Stimulated activated CD4-positive, alpha-beta T cell treated with anti-CD3 and anti-CD28 coated beads, Interleukin-4, amount 100 ng/mL, for 1 hour (primary cell): ENCODE measurements at places on chromosomes 6 and 20.

GRCh38 chr6:143952947-143953701 lies 54.9 kb downstream of the PLAGL1 start:
- DNase-seq = no peak

DNA sequence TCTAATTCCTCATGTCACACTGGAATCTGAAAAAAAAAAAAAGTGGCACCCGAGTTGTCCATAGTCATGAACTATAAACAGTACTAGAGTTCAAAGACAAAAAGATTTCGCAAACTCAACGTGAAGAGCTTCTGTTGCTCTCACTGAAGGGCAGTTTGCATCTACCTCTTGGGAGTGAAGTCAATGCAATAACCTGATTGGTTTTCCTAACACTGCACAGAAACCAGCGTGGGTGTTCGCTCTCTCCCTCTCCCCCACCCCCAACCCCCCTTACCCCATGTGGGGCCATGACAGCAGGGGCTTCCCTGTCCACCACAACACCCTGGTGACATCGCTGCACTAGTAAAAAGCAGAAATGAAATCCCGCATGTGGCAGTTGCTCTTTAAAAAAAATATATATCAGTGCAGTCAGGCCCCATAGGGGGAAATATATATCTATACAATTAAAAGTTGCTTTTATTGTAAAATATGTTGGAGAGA lies 66.9 kb downstream of the GMPR start:
- DNase-seq = no peak

- DNase-seq = no peak
These were observed 95.3 kb downstream of the ZNF217 start for GRCh38 chr20:53498341-53498740.

DNA sequence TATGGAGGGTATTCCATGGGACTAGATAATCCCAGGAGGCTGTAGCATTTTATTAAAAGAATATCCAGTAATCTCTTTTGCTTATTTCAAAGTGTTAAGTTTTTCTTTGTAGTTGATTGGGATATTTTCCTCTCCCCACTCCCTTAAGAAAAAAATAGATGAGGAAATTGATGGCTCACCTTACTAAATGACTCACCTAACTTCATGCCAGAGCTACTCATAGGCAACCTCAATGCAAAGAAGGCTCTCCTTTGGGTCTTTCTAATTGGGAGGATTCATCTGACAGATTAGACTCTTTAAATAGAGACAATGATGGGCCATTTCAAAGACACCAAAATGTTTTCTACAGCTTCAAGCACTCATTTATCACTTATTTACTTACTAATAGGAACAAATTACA lies 528.5 kb upstream of the BTBD3 start:
- DNase-seq = no peak

GRCh38 chr20:23379772-23380171 lies 17.8 kb downstream of the GZF1 start:
- DNase-seq = no peak

DNA sequence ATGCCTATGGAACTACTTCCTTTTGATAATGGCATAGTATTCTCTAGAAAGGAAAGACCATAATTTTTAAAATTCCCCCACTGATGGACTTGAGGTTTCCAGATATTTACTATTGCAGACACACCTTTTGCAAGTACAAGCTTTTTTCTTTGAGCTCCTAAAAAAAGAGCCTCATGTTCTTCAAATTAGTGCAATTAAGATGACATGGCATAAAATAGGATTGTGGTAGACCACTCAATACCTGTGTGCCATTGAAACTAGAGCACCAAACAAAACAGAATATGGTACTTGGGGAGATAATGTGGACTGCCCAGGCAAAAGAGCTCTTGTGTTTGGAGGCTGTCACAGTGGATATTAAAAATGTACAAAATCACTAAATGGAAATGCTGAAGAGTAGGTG lies 19.0 kb upstream of the LAMA2 start:
- no peak for DNase-seq

GRCh38 chr6:109053336-109053735 lies 41.3 kb downstream of the SESN1 start:
- no peak for DNase-seq

- DNase-seq = no peak
These were observed 31.6 kb upstream of the NEDD9 start for GRCh38 chr6:11264100-11264499.

DNA sequence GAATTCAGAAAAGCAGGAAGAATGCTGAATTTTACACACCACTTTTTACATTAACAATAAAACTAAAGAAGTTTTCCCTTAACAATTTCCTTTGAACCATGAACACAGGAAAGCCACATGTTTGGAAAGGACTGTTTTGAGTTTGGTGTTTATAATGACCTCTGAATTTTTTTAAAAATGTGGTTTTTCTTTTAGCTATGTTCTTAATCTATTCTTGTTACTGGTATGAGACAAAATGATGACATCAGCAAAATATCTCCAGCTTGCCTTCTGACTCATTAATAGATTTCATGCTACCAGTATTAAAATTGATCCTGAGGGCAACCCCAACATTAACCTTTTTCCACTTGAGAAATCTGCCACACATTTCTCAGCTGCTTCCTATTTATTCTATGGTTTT lies 217.5 kb upstream of the THEMIS start:
- DNase-seq = no peak

GRCh38 chr20:62288535-62289105 lies 14.2 kb upstream of the ADRM1 start:
- no peak for DNase-seq

DNA sequence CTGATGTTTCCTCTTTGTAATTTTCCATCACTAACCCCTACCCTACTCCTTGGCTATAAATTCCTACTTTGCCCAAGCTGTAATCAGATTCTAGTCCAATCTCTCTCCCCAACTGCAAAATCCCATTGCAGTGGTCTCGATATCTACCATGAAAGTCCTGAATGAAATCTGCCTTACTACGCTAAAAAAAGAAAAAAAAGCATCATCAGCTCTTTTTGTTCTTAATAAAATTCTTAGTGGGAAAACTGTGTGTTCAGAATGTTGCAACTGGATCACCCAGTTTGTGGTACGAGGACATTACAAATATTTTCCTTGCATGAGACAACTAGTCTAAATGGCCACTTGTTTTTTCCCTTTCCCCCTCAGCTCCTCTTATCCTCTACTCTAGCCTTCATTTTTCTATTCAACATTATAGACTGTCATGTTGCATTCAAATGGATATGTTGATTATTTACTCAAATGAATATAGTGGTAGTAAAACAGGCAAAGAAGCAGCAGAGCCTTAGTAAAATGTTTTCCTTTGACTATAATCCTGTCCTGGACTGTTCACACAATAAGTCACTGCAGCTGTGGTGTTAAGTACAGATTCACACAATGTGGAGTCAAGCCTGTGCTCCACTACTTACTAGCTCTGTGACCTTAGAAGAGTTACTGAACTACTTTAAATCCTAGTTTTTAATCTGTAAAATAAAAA lies 527.1 kb upstream of the MARCKS start:
- DNase-seq = no peak

DNA sequence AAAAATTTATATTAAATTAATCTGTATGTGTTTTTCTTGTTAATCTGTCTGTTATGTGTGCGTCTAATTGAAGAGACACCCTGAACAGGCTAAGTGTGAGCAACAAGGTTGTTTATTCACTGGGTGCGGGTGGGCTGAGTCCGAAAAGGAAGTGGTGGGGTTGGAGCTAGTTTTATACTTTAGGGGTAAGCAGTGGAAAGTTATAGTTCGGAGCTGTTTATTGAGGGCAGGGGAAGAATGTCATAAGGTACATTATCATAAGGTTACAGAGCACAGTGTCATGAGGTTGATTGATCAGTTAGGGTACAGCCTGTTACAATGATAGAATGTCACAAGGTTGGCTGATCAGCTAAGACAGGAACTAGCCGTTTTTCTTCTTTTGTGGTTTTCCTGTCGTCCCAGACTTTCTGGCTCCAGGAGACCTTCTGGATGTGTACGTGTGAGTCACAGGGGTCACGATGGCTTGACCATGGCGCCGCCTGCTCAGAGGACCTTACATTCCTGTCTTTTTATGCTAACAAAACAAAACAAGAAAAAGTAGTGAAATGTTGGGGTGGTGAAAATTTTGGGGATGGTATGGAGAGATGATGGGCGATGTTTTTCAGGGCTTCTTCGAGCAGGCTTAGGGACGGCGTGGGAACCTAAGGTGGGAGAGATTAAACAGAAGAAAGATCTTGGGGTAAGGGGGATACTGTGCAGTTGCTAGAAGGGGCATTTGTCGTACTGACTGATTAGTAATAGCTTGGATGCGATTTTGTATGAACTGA lies 754.0 kb upstream of the ADGRB3 start:
- DNase-seq = no peak

GRCh38 chr20:61927193-61927825 lies 138.4 kb downstream of the TAF4 start:
- DNase-seq = no peak

DNA sequence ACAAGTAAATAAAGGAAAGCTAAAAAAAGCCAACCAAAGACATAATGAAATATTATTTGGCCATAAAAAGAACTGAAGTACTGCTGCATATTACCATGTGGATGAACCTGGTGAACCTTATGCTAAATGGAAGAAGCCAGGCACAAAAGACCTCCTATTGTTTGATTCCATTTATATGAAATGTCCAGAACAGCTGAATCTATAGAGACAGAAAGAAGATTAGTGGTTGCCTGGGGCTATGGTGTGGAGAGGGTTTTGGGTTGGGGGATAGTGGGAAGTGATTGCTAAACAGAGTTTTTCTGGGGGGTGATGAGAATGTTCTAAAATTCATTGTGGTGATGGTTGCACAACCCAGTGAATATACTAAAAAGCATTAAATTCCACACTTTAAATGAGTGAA lies 53.2 kb downstream of the TSBP1 start:
- no peak for DNase-seq

GRCh38 chr20:50838707-50839385 lies 44.0 kb downstream of the BCAS4 start:
- no peak for DNase-seq

DNA sequence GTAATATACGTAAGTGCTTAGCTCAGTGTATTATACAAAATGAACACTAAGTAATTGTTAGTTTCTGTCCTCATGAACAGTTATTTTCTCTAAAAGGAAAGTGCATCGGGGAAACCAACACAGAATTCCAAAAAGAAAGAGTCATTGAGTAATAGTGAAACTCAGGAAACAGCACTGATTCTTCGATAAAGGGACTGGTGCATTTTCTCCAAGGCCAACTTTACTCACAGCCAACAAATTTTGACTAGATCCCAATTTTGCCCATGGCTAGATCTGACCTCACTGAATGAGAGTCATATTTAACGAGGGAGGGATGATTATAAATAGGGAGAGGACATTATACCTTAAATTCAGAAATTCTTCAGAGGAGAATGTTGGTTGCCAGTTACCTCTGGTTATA lies 390.9 kb upstream of the NRSN1 start:
- no peak for DNase-seq

DNA sequence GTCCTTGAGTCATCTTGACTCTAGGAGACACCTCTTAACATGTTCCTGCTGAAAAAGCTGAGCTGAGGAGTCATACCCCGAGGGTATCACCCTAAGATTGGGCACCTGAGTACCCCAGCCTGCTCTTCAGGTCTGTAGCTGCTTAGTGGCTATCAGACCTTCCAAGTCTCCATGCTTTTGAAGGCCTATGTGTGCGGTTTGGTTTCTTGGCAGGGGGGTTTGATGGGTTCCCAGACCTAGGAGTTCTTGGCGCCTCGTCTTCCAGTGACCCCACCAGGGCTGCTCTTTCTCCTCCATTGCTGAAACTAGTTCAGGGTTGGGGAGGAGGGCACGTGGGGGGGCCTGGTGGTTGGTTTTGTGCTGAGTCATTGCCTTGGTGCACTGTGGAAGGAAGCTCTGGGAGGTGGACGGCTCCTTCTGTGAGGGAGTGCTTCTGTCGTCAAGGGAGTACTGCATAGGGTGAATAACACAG lies 20.1 kb downstream of the IGF2R start:
- no peak for DNase-seq

DNA sequence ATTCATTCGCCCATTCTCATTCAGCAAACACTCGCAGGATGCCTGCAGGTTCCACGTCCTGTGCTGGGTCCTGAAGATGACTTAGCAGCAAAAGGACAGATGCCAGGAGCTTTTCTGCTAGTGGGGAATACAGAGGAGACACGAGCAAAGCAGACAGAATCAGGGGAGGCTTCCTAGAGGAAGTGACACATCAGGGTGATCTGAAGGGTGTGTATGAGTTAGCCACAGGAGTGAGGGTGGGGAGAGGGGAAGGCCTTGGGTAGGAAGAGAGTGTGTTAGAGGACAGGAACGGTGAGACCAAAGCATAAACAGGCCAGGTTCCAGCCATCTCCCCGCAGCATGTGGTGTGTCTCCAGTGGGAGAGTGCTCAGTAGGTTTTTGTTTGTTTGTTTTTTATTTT lies 73.4 kb upstream of the GTSF1L start:
- DNase-seq = no peak

DNA sequence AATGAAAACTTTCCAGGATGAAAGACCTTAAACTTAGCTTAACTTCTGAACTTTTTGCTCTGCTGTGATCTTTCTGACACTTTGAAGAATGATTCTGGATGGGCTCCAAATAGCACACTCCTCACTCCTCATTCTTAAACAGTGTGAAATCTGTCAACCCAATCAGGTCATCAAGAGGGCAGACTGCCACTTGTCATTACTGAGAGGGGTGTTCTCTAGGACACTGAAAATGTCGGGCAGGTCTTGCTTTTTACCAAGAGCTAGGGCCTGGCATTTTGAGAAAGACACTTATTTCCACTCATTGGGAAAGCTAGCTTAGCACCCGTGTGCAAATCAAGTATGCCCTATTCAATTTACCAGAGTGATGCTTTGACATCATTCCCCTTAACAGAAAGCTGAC lies 122.2 kb downstream of the MTFR2 start:
- DNase-seq = no peak

DNA sequence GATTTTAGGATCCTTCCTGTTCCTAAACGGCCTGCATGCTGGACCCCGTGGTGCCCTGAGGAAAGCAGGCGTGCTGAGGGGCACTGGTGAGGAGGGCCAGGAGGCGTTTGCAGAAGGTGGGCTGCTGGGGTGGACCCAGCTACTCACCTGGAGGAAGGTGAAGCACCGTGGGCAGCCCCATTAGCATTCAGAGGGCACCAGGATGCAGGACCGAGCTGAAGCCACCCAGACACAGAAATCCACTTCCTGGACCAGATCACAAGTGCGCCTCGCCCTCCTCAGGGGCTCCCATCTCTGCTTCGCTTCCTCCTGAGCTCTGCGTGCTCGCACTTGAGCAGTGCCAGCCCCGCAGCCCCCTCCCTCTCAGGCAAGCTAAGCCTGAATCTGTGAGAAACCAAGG lies 187.0 kb downstream of the SYNDIG1 start:
- DNase-seq = no peak

DNA sequence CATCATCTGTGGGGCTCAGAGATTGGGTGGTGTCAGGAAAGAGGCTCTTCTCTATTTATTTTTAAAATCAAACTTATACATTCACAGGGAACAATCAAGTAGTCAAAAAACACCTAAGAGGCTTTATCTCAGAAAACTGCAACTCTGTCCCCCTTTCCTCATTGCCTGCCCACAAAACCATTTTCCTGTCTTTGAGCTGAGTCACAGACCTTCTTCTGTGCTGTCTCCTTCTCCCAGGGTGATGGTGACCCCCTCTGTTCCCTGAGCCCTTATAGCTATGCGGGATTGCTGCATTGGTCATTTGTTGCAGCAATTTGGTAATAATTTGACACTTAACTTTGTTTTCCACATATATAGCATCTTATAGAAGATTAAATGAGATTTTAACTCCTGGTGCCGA lies 195.2 kb upstream of the PROKR2 start:
- DNase-seq = no peak
